ENCODE measurements at places on chromosomes 5 and 9.

- no peak for DNase-seq
Observed at GRCh38 chr5:122773619-122774018, 1.3 kb upstream of the SNX2 start.

GRCh38 chr9:91758491-91758981 is 191.5 kb downstream of the ROR2 start:
- peak; percentile 28 for DNase-seq

DNA sequence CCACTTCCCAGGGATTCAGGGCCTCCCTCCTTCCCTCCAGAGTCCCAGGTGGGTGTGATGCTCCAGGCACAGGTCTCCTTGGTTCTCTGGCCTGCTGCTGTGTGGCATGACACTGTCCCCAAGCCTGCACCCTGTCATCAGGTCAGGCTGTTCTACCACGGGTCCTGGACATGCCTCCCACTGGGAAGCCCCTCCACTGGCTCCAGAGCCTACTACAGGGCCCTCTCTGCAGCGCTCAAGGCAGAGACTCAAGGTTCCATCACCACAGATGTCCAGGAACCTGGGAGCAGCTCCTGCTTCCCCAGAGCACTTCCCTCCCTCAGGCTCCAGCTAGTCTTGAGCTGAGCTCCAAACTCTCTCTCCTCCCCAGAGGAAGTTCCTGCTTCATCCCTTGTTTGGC is 237.3 kb downstream of the PBX3 start:
- DNase-seq: no peak

GRCh38 chr9:129170229-129170628 is 7.8 kb downstream of the IER5L start:
- no peak for DNase-seq

GRCh38 chr5:78699552-78700153 is 51.1 kb upstream of the LHFPL2 start:
- peak; percentile 96 for DNase-seq

DNA sequence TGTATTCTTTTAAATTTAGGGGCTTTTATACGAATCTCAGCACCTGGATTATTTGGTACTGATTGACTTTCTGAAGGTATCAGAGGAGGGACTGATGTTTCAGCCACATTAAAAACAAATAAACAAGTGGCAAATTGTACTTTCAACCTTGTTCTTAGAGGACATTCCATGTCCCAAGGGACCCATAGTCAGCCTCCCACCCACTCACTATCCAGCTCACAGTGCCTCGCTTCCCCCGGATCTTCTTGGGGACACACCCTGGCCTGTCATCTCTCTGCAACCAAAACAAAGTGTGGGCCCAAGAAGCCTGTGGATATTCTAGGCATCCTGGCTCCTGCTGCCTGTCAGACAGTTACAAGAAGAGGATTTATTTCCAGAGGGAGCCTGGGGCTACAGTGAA is 8.8 kb upstream of the BOD1 start:
- DNase-seq: no peak

- no peak for DNase-seq
Observed at GRCh38 chr5:103469288-103470040, 93.1 kb downstream of the NUDT12 start.

Data from SW 1271 (cell line).